Sigmoid colon (tissue), 7 donors: ENCODE measurements at places on chromosomes 7 and 10. TPM values are rescaled to one million over a fixed set of nuclear protein-coding genes. Genes with fewer than 3 reads are reported as not detected.

DNA sequence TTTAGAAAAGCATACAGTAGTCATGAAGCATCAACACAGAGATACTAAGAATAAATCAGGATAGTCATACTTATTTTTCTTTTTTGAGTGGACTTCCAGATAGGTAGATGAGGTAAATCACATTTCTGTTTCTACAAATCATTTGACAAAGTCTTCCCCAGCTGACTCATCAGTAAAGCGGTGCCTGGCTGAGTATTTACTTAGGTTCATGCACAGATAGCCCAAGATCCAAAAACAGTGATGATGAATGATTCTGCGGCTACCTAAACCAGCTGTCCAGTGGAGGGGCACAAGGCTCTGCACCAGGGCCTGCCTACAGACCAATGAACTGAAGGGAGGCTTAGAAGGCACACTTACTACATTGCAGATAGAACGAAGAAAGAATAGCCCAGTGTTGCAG lies 113.1 kb downstream of the PARP12 start:
- H3K27me3 ChIP-seq: no peaks in the 10 kb centered on the region
- H3K27ac ChIP-seq: no peak overlapping the region
- H3K36me3 ChIP-seq: no peaks in the 10 kb centered on the region
- no peak for DNase-seq

DNA sequence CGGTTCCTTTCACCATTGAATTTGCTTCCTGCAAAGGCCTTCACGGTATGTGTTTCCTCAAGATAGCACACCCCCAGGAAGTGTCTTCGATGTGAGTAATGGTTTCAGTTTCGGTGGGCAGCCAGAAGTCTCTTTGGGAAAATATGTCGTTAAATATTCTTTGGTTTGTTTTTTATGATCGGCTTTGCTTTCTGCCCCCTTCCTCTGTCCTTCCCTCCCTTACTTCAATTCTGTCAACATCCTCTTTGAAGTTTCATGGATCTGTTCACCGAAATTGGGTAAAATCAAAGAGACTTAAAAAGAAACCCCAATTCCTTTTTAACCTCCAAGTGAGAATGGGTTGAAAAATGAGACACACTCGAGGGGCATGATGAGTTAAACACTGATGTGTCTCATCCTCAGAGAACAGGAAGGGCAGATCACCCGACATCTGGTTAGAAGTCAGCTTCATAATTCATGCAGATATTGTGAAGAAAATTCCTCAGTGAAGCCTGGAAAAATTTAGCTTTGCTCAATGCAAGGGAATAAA lies 170.8 kb upstream of the HABP2 start:
- no peaks in the 10 kb centered on the region for H3K36me3 ChIP-seq
- H3K27ac ChIP-seq: peak overlapping the region; percentile 14
- no peak for DNase-seq
- H3K27me3 ChIP-seq: no peaks in the 10 kb centered on the region

The PNLIP gene
- polyA plus RNA-seq: not detected

The DOCK1 gene
- 15.0 TPM for polyA plus RNA-seq

The KCNIP2 gene
- not detected for polyA plus RNA-seq

DNA sequence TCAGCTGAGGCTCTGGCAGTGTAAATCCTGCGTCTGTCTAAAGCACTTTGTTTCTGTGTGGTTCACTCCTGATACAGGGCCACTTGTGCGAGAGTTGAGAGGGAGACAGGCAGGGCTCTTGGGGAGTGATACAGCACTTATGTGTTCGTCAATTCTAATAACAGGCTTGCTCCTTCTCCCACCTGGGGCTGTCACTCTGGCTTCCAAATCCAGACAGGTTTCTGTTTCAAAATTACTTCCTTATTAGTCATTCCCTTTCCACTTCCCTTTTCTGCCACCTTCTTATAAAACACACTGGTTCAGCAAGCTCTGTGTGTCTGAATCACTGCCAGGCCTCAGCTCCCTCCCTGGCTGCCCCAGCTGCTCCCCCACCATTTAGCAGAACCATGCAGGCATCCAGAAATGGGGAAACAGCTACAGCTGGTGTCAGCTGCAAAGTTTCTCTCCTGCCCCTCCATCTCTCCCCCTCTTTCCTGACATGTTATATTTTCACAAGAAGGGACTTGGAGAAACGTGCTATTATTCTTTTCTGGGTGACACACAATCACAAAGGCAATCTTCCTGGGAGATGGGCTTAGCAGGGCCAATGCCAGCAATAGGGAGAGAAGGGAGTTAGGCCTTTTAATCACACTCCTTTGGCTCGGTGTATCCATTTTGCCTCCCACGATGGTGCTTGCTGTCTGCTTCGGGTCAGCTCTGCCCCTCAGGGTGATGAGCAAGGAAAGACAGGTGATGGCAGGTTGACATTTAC lies 58.4 kb upstream of the ZNRF2 start:
- H3K27ac ChIP-seq: peak overlapping the region; percentile 72
- no peaks in the 10 kb centered on the region for H3K27me3 ChIP-seq
- H3K4me3 ChIP-seq: no peak overlapping the region
- peak; percentile 83 for DNase-seq

The THSD7A gene
- polyA plus RNA-seq: under 0.01 TPM

The SEMA4G gene
- 41.4 TPM for polyA plus RNA-seq

GRCh38 chr10:96919785-96920430 lies 87.8 kb downstream of the LCOR start:
- no peak overlapping the region for H3K4me3 ChIP-seq
- no peaks in the 10 kb centered on the region for H3K27me3 ChIP-seq
- H3K27ac ChIP-seq: no peak overlapping the region
- DNase-seq: no peak
- no peaks in the 10 kb centered on the region for H3K36me3 ChIP-seq

DNA sequence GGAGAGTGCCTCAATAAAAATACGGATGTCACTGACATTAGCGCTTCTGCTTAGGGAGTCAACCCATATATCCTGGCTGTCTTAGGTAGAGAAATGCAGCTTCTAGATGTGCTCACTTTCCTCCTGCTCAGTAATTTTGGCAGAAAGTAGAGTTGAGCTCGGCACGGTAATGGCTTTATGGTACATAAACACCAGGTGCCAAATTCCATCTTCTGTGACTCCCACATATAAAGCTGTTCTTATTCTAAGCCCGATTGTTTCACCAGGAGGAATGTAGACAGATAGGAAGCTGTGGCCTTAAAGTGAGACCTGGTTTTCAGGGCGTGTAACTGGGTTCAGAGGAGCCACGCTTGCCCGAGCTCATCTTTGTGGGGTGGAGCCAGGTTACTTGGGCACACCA lies 143.7 kb downstream of the CREB5 start:
- H3K27me3 ChIP-seq: no peaks in the 10 kb centered on the region
- H3K4me1 ChIP-seq: no peaks in the 10 kb centered on the region
- H3K36me3 ChIP-seq: no peaks in the 10 kb centered on the region
- H3K27ac ChIP-seq: no peak overlapping the region
- DNase-seq: no peak

The UBE2D1 gene
- 19.2 TPM for polyA plus RNA-seq

DNA sequence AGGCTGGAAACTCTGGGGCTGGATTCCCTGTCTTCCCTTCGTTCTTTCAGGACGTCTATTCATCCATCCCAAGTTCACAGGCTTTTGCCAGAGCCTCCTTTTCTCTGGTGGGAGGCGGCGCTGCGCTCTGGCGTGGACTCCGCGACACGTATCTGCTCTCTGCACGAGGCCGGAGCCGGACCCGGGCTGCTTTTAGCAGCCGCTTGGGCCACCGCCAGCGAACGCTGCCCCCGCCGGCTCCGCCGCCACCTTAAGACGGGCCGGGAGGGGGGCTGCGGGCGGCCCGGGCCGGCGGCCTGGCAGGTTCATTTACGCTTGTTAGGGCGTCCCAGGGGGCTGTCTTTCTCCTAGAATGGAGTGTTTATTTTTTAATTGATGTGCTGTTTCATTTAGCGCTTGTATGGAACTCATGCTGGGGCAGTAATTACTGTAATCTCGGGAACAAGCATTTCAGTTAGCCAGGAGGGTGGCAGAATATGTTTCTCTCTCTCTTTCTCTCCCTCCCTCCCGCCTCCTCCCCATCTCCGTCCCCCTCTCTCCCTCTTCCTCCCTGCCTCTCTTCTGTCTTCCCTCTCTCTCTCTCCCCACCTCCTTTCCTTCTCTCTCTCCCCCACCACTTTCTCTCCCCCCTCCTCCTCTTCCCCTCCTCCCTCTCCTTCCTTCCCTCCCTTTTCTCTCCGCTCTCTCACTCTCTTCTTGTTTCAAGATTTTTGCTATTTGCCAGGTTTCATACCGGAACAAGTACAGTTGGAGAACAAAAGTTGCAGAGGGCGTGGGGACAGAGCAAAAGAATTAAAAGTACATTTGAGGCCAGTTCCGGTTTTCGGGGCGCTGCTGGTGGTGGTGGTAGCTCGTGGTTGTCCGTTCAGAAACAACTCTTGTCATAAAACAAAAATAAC lies 1.3 kb upstream of the FZD8 start:
- H3K36me3 ChIP-seq: no peaks in the 10 kb centered on the region
- DNase-seq: peak; percentile 92
- no peaks in the 10 kb centered on the region for H3K27me3 ChIP-seq
- H3K4me3 ChIP-seq: peak overlapping the region; percentile 69
- H3K27ac ChIP-seq: peak overlapping the region; percentile 98

DNA sequence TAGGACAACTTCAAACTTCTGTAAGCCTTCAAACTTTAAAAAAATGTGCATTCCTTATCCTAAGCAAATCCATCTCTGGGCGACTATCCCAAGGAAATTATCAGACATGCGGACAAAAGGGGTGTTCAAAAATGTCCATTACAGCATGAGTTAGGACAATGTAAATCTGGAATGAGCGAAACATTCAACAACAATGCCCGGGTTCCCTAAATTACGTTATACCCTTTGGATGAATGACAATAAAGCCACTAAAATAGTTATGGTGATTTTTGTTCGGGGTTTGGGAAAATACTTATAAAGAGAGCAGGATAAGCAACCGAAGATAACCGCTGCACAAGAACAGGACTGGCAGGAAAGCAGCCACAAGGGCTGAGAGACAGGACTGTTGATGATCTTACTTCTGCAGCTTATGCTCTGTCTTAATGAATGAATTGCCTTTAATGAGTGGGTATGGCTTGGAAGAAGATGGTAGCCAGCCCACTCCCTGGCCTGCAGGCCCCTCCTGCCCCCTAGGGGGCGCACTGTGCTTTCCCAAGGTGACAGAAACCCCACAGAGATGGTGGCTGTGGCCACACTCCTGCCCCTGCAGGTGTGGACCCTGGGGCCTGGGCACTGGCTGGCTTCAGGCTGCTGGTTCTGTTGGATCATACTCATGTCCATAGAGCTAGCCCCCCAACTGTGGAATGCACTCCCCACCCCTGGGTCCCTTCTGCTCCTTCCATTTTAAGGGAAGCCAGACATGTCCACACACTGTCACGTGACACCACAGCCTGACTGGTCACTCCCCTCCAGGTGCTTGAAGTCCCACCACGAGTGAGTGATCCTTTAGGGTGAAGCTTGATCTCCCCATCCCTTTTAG lies 45.0 kb downstream of the ZCCHC24 start:
- H3K4me3 ChIP-seq: no peak overlapping the region
- H3K27me3 ChIP-seq: no peaks in the 10 kb centered on the region
- no peaks in the 10 kb centered on the region for H3K36me3 ChIP-seq

GRCh38 chr7:56077681-56078080 lies 13.6 kb downstream of the SUMF2 start:
- H3K4me1 ChIP-seq: peaks cover 30% of the 10 kb centered on the region
- DNase-seq: no peak
- H3K27ac ChIP-seq: peak overlapping the region; percentile 86
- H3K27me3 ChIP-seq: no peaks in the 10 kb centered on the region
- peaks cover 6% of the 10 kb centered on the region for H3K36me3 ChIP-seq

GRCh38 chr7:134378562-134378961 lies 61.8 kb upstream of the SLC35B4 start:
- H3K36me3 ChIP-seq: no peaks in the 10 kb centered on the region
- no peak overlapping the region for H3K4me3 ChIP-seq
- H3K27me3 ChIP-seq: no peaks in the 10 kb centered on the region
- no peak for DNase-seq
